ENCODE measurements at places on chromosomes 5 and 9.

GRCh38 chr5:95668728-95669127, 14.1 kb downstream of the SPATA9 start:
- DNase-seq = no peak

DNA sequence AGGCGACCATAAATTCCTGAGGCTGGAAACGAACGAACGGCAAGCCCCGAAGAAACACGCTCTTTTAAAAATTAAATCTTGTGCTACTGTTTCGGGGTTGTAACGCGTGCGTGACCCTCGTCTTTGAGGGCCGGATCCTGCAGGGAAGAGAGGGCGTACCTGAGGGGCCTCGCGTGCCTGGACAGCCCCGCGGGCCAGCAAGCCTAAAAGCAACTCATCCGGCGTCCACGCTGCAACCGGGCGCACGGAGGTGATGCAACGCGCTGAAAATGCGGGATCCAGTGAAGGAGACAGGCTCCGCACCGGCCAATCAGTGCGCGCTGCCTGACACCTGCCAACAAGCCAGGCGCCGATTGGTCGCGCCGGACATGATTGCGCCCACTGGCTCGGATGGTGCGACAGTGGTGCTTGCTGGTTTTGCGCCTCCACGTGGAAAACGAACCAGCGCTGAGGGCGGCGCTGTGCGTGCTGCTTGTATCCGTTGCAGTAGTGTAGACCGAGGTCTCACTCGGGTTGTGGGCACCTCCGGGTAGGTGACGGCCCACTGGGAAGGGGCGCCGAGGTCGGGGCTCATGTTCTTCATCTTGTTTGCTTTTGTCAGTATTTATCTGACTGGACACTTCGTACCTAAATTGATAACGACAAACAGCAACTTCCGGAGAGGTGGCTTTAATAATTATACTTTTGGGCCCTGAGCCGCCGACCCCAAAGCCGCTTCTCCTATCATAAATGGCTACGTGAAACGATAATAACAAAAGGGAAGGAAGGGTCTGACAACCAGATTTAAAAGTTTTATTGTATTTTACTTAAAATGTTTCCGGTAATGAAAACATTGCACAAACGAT, at the start of gene IARS1:
Gene IARS1 (minus strand): TSS at position 246 of the 845 bp plus-strand sequence. CDS start 4,278 bp downstream, outside the sequence.
- peak; percentile 98 for DNase-seq

DNA sequence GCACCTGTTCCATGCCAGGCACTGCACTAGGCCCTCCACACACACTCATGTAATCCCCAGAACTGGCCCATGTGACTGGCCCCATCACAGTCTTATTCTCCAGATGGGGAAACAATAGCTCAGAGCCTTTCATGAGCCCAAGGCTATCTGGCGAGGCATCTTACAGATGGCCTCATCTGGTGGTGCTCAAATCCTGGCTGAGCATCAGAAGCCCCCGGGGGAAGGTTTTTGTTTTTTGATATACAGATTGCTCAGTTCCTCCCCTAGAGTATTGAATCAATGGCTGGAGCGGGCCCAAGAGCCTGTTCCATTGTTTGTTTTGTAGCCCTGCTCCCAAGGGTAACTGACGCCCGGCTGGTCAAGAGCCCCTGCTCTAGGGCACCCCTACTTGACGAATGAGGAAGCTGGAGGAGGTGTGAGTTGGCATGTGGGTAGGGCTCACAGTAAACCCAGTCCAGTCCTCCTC, 145.3 kb upstream of the RAPGEF1 start:
- no peak for DNase-seq

GRCh38 chr9:100104314-100104713, 5.3 kb downstream of the INVS start:
- DNase-seq = no peak

- no peak for DNase-seq
These were observed 815.7 kb downstream of the SEMA5A start for GRCh38 chr5:8730194-8730593.

DNA sequence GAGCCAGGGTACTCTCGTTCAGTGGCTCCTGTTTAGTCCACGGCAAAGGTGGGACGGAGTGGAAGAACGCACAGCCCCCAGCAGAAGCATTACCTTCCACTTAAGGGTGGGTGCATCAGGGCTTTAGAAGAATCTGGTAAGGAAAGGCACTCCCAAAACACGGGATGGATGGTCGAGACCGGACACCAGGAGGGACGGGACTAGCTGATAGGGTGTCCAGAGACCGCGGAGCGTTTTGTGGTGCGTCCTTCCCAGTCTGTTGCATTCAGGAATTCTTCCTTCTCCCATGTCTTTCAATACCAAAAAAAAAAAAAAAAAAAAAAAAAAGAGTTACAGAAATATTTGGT, 545 bp upstream of the CTSV start:
- DNase-seq = no peak

- DNase-seq = no peak
These were observed 45.3 kb upstream of the CDH9 start for GRCh38 chr5:27083449-27084415.

GRCh38 chr9:87874304-87874623, 8.4 kb upstream of the SPATA31E1 start:
- DNase-seq = no peak

GRCh38 chr9:12680341-12680740, 12.8 kb upstream of the TYRP1 start:
- DNase-seq = no peak

DNA sequence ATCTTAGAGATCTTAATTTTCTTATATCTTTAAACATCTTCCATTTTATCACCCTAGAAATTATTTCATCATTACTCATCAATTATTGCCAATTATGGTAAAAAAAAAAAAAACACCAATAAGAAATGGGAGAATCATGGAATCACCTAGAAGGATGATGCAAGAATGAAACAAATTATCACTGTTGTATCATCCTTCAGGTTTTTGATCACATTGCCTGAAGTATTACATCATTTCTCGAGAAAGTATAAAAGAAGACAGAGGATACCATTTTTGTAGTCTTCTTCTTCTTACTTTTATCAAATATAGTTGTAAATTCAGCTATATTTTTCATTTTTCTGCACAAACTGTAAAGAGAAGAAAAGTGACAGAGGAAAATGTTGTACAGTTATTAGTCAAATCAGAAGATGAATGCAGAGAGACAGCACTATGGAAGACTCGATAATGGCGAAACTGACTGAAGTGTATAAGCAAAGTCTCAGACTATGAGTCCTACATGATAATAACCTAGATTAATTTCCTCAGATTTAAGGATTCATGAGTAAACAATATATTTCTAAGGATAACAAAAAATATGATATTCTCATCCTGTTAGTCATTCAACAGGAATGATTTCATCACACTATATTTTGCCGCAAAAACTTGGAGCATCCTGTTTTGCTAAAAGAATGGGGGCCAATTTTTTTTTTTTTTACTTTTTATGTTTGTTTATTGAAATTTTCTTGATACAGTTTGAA, 5.9 kb upstream of the STC2 start:
- DNase-seq = no peak
